ENCODE measurements at places on chromosomes 1 and 21. TPM values are rescaled to one million over a fixed set of nuclear protein-coding genes. Genes with fewer than 3 reads are reported as not detected.
A peak's percentile ranks its signal among the peaks of the same experiment; 100 is the strongest.

GRCh38 chr1:160575112-160575664, 4.1 kb downstream of the CD84 start:
- DNase-seq, result no peak

GRCh38 chr1:115179397-115180079, 90.2 kb upstream of the TSPAN2 start:
- DNase-seq, result peak; percentile 76

DNA sequence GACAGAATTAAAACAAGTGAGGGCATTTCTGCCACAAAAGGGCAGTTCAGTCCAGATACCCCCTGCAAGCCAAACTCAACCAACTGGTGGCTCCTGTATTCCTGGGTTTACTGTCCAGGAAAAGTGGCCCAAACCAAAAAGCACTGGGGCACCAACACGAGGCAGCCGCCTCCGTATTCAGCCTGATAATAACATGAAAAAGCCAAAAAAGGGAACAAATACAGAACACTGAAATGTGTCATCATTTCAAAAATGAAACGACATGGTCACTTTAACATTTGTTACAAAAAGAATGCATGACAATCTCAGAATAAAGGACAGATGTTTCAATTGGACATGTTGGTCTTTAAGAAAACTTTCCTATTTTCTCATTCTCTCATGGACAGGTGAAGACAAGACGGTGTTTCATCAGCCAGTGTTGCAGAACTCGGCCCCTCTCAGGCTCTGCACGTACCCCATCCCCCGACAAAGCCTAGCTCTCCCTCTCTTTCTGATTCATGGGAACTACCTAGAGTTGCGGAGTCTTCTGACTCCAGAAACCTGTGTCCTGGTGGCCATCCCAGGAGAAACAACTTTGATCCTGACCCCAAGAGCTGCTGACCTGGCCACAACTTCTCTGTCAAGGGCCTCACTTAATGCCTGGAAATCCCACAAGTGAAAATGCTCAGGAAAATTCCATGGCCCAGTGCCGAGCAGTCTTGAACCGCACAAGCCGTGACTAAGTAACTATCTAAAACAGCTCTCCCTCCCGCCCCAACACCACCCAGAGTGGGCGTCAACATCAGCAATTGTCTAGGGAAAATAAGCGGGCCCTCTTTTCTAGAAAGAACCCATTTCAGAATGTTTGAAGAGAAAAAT, 27.1 kb downstream of the ZBTB17 start:
- peak; percentile 64 for DNase-seq

GRCh38 chr1:178237121-178237520, 143.2 kb downstream of the RASAL2 start:
- DNase-seq, result no peak

GRCh38 chr1:185701650-185702049, 32.5 kb upstream of the HMCN1 start:
- DNase-seq, result no peak

GRCh38 chr1:185016880-185017279, 28.5 kb upstream of the RNF2 start:
- DNase-seq, result no peak

GRCh38 chr1:75996196-75996595, 64.0 kb upstream of the ASB17 start:
- DNase-seq, result no peak

GRCh38 chr1:16205891-16206546, 6.4 kb downstream of the ARHGEF19 start:
- DNase-seq, result no peak

GRCh38 chr1:223849352-223850254, 3.9 kb upstream of the TP53BP2 start:
- no peak for DNase-seq

DNA sequence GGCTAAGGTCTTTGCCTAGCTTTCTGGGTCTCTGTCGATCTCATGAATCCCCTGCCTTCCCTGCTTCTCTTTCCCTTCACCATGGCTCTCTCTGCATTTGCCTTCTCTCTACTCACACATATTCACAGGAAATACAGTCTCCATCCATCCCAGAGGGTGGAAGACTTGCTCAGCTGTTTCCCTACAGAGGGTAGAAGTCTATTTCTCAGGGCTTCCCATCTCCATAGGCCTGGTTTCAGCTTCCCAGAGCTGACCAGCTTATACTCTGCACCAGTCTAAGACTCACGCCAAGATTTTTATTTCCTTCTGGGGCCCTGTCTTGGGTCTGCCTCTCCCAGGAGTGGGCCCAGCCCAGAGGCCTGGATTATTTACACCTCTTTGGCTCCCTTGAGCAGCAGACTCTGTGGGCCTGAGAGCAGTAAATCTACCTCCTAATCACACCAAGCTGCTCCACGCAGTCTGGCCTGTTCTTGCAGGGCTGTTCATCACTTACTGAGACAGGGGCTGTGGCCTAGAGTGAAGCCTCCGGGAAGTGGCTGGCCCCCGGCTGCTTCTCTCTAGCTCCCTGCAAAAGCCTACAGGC, 102.5 kb downstream of the PLXNA2 start:
- DNase-seq, result no peak

- DNase-seq, result peak; percentile 69
Measured at GRCh38 chr1:111720274-111720976, 18.8 kb downstream of the INKA2 start.

DNA sequence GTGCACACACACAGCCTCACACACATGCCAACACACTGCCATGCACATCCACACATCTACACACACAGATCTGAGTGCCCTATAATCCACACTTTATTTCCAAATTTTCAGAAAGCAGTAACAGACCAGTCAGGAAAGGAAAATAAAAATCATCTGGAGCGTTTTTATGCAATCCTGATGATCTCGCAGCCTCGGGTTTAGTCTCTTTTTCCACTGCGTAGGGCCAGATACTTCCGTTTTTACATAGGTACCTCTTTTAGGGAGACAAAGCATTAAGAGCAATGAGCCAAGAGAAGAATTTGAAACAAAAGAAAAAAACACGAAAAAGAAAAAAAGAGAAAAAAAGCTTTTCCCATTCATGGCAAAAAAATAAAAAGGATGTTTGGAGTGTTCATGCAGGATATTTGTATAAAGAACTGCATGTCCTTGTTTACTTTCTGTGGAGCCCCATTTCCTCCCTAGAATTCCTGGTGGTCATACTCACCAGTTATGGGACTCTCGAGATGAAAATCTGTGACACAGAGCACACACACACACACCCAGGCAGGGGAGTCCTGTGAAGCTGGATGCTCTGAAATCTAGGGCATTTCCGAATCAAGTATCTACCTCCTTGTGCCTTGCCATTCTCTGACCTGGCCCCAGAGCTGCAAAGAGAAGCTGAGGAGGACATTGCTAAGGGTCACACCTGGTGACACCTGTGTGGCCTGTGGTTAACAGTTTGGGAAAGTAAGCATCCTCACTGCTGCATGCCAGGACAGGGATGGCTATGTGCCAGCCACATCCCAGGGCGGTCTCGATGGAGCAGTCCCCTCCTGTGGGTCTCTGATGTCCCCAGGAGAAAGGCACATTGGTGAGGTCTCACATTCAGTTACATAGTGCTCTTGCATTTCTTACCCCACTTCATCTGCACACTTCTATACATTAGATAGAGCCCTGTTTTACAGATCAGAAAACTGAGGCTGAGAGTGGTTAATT, 83.6 kb downstream of the RUNX1 start:
- DNase-seq, result no peak

- DNase-seq, result peak; percentile 80
Measured at GRCh38 chr1:30847358-30847972, 61.1 kb downstream of the SDC3 start.

- DNase-seq, result no peak
Measured at GRCh38 chr1:108851567-108851966, 5.3 kb downstream of the AKNAD1 start.

GRCh38 chr1:201742476-201742875, 86.5 kb upstream of the IPO9 start:
- no peak for DNase-seq

GRCh38 chr1:156927215-156928042, 7.0 kb downstream of the LRRC71 start:
- peak; percentile 70 for DNase-seq

DNA sequence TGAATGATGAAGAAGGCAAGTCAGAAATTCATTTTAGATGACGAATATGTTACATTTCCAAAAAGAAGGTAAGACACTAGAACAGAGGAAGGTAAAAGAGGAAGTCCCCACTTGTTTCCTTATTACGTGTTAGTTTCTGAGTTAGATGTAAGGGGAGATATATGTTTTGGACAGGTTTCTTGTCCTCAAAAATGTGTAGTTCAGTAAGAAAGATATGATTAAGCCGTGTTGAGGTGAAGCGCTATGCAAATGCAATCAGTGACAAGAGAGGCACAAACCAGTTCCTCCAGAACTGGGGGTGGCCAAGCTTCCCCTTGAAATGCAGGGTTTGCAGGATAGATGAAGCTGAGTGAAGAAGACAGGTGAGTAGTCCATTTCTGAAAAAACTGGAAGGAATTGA, 293.3 kb upstream of the RUNX1 start:
- no peak for DNase-seq

- DNase-seq, result no peak
Measured at GRCh38 chr1:109083923-109084322, 6.6 kb upstream of the TMEM167B start.

DNA sequence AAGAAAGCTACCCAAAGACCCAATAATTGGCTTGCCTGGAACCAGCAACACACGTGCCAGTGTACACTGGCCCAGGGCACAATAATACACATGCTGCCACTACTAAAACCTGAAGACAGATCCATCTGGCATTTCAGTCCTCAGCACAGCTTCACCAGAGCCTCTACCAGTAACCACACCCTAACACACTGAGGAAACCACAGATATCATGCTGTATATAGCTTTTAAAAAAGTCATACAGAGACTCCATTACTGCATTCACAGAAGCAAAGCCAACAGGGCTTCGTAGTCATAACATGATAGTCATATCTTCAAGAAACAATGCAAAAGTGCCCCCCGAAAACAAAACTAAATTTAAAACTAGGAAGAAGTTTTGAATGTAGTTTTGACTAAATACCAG, 40.6 kb upstream of the NEGR1 start:
- DNase-seq, result no peak

- no peak for DNase-seq
Measured at GRCh38 chr1:109501644-109502363, 7.7 kb downstream of the AMIGO1 start.

DNA sequence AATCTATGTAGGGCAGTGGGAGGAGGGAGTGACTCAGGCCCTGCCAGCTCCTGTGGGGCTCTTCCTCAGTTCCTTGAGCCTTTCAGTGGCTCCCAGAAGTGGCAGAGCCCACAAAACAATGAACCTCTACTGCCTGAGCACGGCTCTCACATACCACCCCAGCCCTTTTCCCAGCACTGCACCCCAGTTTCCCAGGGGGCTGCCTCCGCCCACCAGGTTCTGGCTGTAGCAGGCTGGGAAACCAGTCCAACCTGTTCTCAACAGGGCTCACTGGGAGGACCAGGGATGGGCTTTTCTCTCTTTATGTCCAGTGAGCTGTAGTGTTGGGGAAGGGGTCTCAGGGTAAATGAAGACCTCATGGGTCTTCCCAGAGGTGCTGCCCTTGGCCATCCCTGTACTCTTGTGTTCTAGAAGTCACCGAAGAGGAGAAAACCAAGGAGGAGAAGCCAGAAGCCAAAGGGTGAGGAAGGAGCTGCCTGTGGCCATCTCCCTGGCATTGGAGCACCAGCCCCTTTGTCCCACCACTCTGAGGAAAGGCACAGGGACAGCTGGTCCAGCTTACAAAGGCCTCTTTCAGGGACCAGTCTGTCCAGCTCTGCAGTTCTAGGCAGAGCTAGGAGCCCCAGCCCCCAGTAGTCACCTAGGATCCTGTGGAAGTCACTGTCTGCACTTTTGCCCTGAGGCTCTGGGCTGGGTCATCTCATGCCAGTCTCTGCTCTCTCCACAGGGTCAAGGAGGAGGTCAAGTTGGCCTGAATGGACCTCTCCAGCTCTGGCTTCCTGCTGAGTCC, 3.5 kb downstream of the MARCKSL1 start:
- DNase-seq, result no peak

DNA sequence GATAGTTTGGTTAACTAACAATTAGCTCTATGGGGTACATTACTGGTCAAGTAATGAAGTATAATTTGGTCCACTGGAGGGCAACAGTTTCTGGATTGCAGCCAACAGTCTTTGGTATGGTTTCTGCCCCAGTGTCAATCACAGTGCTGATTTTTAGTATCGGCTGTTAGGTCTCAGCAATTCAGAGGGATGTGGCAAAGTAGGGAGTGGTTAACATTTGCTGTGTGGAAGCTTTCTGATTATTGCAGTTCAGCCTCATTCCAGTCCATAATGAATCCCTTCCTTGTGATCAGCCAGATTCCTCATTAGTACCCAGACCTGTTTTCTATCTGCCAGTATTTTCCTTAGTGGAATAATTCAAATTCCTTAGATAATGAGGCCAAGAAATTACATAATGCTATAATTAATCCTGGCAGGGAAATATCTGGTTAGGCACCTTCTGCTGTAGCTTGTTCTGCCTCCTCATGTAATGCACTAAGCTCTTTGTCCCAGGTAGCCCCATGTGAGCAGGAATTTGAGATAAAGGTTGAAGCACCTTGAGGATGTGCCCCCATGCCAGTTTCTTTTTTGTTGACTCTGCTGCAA, 14.0 kb downstream of the F3 start:
- no peak for DNase-seq

- no peak for DNase-seq
Measured at GRCh38 chr1:91798740-91799139, 87.2 kb downstream of the TGFBR3 start.

DNA sequence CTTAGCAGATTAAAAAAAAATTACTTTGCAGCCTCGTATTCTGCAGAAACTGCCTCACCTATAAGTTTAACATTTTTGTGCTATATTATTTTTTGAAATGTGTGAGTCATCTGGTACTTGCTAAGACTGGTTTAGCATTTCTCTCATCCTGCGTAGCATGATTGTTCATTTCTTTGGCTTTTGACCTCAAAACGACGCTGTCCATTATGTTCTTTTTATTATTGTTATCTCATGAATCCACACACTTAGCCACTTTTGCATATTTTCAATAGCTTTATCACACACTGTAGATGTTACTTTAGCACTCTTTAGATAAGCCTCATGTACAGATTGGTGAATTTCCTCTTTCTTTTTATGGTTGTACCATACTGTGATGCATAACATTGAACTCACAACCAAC, 1004.9 kb upstream of the NCAM2 start:
- DNase-seq, result no peak

DNA sequence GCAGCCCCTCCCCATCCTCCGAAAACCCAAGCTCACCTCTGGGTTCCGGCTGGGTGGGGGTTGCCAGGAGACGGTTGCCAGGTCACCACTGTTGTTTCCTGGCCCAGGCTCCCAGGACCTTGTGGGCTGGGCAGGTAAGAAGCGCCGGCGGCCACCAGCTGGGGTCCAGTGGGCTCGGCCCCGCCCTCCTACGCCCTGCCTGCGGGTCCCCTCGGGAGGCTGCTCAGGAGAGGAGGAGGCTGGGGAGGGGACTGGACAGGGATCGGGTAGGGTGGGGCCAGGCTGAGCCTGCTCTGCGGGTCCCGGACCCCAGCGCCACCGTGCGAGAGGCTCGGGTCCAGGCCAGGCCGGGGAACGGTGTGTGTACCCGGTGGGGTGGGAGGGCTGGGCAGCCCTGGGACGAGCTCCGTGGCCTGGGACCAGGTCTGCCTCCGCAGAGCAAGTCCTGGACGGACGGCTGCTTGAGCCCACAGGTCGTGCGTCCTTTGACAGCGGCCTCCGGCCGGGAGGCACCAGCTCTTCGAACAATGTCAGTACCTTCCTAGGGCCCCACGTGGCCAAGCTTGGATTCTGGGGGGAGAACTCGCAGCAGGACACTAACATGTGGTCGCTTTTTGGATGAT, at the start of gene TTLL10:
Gene TTLL10, plus strand, starts transcription at position 88 of the 623 bp plus-strand sequence. CDS start 5,336 bp downstream, outside the sequence.
- DNase-seq, result peak; percentile 13

Gene LEFTY2
- 0.69 TPM for total RNA-seq

Gene ASCL5
- not detected for total RNA-seq

Gene DCDC2B
- total RNA-seq, result not detected

Gene IBA57
- total RNA-seq, result 15.0 TPM

Gene OR2M3
- not detected for total RNA-seq

Gene PWP2
- total RNA-seq, result 7.4 TPM

Gene KRTAP12-2
- not detected for total RNA-seq

Gene SPRR1B
- not detected for total RNA-seq
